Eye (tissue), 1 donor: ENCODE measurements at places on chromosomes 5 and 9.
A peak's percentile ranks its signal among the peaks of the same experiment; 100 is the strongest.

DNA sequence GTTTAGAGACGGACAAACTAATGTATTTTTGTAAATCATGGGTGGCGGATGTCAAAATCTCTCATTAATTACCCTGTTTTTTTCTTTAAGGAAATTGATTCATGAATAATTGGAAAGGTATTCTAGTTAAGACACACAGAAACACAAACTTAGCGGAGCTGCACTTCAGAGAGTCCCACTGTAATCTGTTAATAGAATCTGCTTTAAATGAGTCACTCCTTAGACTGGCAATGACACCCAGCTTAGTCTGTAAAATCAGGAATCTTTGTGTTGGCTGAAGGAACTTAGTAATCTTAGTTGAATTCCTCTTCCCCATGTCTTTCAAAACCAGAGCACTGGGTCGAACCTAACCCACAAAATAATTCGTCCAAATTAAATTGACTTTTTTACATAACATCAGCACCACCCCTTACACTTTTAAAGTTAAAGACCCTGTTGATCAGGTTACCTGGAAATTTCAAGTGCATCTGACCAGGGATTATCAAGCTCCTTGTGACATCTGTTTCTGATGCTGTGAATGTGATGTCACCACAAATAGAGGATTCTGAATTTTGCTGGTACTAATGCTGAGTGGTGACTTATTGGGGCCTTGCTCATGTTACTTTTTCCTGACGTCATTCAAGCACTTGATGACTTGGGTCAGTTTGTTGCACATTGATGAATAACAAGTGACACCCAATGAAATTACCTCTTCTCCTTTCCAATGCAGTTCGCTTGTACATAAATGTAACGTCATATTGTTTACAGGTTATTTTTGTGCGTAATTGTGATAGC lies 313.6 kb downstream of the KCTD16 start:
- no peak for DNase-seq

- DNase-seq, result no peak
These were observed 201.7 kb upstream of the TARS1 start for GRCh38 chr5:33238826-33239695.

GRCh38 chr9:17535176-17535575 lies 43.7 kb upstream of the SH3GL2 start:
- DNase-seq, result no peak

DNA sequence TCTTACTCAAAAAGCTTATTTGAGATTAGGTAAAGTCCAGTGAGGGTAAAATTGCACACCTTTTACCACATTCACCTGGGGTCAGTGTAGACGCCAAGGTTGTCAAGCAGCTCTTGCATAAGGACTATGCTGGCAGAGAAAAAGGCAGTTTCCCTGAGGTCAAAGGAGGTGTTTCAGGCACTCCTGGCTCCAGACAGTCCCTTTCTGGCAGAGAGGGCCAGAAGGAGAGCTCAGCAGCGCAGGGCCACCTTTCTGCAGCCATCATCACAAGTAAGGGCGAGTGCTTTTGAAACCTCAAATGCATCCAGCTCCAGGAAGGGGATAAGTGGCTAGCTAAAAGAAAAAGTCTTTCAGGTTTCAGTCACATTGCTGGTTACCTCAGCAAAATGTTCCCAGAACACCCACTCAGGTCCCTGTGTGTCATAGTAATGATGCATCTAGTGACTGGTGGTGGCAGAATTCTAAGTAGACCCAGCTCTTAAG lies 16.7 kb upstream of the IL13 start:
- no peak for DNase-seq

GRCh38 chr9:93317495-93318094 lies 133.7 kb downstream of the WNK2 start:
- no peak for DNase-seq

- no peak for DNase-seq
These were observed 32.0 kb downstream of the TBCA start for GRCh38 chr5:77744116-77744515.

- DNase-seq, result no peak
These were observed 19.6 kb upstream of the UBTD2 start for GRCh38 chr5:172303162-172303561.

DNA sequence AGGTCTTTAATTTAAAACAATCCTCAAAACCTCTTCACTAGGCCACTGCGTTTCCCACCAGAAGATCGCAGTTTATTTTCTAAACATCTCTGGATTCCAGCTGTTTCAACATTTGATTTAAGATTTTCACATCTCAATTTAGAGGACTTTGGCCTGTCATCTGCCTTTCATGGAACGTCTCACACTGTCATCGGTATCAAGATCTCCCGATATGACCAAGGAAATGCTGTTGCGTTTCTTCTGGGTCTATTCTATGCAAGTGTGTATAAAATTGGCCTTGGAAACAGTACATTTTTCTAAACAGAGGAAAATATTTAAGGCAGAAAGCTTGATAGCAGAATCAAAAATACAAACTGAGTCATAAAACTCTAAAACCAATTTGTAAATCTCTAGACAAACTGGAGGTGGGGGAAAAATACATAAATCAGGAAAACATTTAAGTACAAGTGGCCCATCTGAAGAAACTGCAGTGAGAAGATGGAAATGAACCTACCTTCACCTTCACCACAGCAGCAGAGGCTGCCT lies 53.6 kb upstream of the SIMC1 start:
- no peak for DNase-seq

- peak; percentile 42 for DNase-seq
These were observed 408.1 kb upstream of the ZNF608 start for GRCh38 chr5:125154301-125155110.

- DNase-seq, result no peak
These were observed 651.3 kb upstream of the ACO1 start for GRCh38 chr9:31733166-31733565.

DNA sequence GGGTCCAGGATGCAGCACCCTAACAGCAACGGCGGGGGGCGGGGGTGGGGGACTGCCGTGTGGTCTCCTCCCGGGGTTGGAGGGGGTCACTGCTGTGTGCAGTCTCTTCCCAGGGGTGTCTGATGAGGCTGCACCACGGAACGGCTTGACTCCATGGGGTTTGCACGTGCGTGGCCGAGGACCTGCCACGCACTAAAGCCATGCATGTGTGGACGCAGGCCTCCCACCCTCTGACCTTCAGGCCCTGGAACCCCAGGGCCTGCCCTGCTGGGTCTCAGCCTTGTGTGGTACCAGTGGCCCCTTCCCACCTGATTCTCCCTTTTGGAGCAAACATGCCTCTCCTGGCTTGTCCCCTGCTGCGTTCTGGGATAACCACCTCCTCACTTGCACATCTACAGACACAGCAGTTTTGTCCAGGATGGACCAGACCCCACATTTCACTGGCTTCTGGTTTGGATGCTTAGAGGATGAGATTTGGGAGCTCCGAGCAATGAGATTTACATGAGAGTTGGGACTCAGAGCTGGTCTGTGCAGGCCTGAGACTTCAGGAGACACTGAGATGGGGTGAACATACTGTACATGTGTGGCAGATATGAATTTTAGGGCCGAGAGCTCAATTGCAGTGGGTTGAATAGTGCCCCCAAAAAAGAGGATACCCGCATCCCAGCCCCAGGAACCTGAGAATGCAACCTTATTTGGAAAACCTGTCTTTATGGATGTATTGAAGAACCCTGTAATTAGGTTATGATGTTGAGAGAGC lies 45.8 kb downstream of the SLC12A7 start:
- no peak for DNase-seq

- DNase-seq, result no peak
These were observed 28.5 kb downstream of the TRIO start for GRCh38 chr5:14171621-14172020.

DNA sequence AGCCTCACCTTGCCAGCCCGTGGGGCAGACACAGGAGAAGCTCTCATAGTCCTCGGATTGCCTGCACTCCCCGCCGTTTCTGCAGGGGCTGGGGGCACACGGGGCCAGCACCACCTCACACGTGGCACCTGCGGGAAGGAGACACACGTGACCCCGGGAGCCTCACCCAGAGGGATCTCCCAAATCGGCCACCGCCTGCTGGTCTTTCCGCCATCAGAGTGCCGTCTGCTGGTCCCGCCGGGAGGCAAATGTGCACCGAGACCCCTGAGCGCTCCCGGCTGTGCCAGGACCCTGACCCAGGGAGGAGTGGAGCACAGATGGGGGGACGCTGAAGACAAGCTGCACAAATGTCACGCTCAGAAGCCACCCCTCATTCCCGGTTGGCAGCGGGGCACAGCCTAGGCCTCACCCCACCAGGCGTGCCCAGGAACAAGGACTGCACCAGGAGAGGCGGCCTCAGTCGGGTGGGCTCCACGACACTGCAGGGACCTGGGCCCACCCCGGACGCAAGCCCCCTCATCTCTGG lies 28.4 kb upstream of the SEC16A start:
- DNase-seq, result no peak

DNA sequence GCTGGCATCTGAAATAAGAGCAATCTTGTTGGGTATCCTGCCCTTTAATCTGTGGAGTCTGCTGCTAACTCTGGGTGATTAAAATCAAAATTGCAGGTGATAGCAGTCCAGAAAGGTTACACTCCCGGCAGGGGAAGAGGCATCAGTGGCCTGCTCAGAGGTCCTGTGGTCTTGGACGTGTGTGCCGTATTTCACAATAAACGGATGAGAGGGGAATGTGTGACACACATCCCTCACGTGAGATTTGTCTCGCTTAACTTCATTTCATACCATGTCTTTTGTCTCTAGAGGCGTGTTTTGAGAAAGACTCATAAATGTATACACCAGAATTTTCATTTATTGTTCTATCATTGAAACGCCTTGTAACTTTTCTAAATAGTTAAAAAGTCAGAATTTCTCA lies 36.6 kb downstream of the FAM240B start:
- DNase-seq, result no peak

- no peak for DNase-seq
These were observed 331.0 kb downstream of the GLIS3 start for GRCh38 chr9:3968891-3969290.

GRCh38 chr5:177468685-177469628 lies 4.5 kb downstream of the DBN1 start:
- peak; percentile 74 for DNase-seq

- no peak for DNase-seq
These were observed 3.2 kb upstream of the ENHO start for GRCh38 chr9:34526026-34526425.

DNA sequence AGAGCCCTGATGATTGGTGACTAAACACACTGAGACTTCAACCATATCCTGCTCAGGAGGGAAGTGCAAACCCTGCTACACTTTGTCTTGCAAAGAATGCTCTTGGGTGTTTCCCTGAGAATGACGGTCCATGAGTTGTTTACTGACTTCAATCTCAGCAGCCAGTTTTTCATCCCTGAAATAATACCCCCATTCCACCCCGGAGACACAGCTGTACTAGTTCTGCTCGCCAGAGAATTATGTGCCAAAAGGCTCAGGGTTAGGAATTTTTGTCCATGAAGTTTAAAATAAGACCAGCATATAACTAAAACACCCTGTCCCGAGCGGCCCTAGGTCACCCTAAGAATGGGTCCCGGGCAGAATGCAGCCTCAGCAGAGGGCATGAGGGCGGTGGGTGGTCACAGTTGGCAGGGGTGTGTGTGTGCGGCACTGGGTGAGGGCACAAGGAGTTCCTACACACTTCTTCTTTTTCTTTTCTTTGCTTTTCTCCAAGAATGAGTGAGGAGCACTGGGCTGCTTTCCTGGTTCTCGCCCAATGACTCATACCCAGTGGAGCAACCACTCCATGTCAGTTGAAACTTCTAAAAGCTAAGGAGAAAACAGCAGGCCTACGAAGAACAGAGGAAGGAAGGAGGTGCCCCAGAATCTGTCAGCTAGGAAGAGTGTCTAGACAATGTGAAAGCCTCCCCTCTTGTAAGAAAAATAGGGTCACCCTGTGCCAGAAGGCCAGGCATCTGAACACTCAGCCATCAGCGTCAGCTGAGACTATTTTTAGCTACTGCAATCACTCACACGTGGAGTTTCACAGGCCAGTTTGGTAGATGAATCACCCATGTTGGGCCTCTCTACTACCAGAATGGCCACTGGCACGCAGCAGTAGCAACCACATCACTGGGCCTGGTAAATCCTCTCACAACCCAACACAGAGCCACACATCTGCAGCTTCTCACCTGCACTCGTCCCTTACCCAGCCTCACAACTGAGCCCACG lies 105.9 kb downstream of the DPYSL3 start:
- no peak for DNase-seq

DNA sequence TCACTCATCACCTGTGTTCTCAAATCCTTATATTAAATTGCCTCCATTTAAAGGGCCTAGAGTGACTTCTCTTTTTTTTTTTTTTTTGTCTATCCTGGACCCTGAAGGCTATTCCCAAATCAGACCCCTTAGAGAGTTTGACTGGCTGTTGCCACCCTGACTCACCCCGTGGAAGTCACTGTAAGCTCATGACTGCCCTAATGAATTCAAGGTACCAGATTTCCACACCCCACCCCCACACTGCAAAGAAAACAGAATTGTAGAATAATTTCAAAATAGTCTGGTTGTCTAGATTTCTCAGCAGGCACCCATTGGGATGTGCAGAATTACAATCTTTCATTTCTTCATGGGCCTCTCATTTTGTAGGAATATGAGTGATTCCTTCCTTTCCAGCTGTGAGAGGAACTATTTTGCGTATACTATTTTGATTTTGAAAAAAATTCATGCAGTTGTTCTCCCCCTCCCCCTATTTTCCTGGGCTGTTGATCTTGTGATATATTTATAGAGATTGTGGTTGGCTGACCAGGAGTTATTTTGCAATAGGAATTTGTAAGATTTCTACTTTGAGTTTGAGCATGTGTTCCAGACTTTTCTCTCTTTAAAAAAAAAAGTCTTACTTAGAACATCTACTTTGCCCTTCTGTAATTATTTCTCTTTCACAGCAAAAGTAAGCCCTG lies 79.1 kb downstream of the ZNF618 start:
- DNase-seq, result peak; percentile 31

DNA sequence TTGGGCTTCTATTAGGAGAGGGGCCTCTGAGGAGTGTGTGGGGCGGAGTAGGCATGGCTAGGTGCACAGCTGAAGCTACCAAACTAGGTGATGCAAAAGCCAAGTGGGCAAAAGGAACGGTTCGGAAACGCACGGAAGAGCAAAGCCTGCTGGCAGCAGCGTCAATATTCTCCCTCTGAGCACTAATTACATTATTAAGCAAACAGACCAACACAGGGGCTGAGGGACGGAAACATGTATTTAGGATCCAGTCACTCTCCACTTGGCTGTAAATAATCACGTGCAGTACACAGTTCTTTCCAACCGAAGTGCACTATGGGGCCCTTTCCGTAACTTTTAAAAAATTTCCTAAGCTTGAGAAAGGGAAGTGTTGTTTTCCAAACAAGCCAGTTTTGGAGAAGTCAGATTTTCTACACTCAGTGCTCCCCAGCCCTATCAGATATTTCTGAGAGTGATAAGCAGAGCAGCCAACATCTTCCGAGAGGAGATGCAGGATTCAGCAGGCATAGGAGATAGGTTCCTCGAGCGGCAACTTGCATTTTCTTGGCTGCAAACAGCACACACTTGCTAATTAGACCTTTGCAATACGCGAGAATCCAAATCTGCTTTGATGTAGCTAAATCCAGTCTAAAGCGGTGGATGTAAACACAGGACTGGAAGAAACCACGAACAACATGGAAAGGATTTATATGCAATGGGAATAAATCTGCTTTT lies 217.2 kb upstream of the TBCA start:
- DNase-seq, result no peak

- DNase-seq, result no peak
These were observed 47.8 kb downstream of the LPAR1 start for GRCh38 chr9:110990481-110990880.
